ENCODE measurements at places on chromosomes 2 and 18. TPM values are rescaled to one million over a fixed set of nuclear protein-coding genes. Genes with fewer than 3 reads are reported as not detected.
A peak's percentile ranks its signal among the peaks of the same experiment; 100 is the strongest.

Gene DAW1
- not detected for total RNA-seq

Gene REG3A
- total RNA-seq: not detected

DNA sequence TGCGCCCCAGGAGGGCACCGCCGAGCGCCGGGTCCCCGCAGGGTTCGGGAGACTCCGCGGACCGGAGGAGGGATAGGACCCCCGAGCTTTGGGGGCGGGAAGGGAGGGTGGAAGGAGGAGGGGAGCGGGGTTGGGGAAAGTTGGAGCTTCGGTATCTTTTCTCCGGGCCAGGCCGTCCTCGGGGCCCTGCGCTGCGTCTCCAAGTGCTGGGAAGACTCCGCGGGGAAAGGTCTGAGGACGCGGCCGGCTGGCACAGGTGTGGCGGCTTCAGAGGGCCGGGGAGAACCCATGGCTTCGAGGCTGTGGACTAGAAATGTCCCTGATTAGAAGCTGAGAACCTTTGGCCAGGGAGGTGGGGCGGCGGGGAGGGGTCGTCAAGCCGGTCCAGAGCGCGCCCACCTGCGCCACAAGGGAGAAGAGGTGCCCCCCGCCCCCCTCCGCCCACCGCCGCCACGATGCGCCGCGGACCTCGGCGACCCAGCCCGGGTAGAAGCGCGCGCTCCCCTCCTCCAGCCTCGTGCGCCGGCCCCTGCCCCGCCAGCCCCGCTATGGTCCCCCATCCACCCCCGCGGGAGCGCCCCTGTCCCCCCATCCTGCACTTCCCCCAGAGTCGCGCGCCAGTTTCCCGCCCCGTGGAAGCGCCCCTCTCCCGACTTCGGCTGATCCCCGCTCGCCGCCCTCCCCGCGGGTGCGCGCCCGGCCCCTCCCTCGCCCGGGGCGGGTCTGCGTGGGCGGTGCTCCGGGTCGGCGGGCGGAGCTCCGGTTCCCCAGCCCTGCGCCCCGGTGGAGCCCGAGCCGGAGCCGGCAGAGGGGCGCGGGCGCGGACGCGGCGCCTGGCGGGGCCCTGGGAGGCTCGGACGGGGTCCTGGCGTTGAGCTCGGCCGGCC is at the start of gene SNTG2:
TSS of gene SNTG2 (plus strand) at position 770 of the 887 bp plus-strand sequence. CDS start 148 bp downstream, outside the sequence.
- peak; percentile 71 for DNase-seq

DNA sequence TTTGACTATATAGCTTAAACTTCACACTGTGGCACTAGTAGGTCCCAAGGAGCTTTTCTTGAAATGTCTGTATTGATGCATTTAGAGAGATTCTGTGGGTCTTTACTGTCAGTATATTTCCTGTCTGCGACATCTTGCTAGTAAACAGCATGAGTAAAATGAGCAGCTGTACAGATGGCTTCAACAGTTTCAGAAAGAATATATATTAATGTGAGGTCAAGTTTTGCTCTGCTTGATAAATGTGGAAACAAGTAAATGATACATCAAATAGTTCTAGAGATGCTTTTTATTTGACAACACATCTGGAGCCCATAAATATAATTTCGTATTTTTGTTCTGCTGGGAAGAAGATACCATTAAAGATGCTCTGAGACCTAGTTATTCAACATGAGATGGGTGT is 310.9 kb upstream of the COL3A1 start:
- DNase-seq: no peak

- DNase-seq: no peak
Observed at GRCh38 chr2:158214431-158214830, 112.8 kb downstream of the UPP2 start.

DNA sequence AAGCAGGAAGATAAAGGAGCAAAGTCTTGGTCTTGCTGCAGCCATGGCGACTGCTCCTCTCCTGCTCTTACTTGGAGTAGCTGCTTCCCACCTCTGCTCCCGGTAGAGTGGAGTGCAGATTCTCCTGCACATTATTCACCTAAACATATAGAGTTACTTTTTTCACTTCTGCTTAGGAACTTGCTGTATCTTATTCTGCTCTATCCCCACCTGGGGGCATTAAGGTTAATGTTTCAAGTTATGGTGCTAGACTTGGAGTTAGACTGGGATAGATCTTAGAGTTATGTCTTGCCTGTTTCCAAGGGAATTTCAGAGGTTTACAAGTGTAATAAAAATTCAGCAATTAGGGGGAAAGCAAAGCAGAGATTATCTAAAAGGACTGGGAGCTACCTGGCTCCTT is 144.2 kb downstream of the SETBP1 start:
- DNase-seq: no peak

- DNase-seq: no peak
Observed at GRCh38 chr2:223117533-223117932, 65.5 kb downstream of the KCNE4 start.

- no peak for DNase-seq
Observed at GRCh38 chr2:48332286-48332685, 197.7 kb upstream of the STON1 start.
